ENCODE measurements at places on chromosomes 12 and 14. TPM values are rescaled to one million over a fixed set of nuclear protein-coding genes. Genes with fewer than 3 reads are reported as not detected.

SYT1 gene
- 17.5 TPM for polyA plus RNA-seq

OTUB2 gene
- polyA plus RNA-seq, result 4.2 TPM

OR6C2 gene
- polyA plus RNA-seq, result not detected

TBC1D30 gene
- polyA plus RNA-seq, result 6.7 TPM

KLHL33 gene
- polyA plus RNA-seq, result 0.40 TPM

FLRT2 gene
- polyA plus RNA-seq, result 223 TPM

AMIGO2 gene
- polyA plus RNA-seq, result 50.1 TPM

SERPINA10 gene
- polyA plus RNA-seq, result 0.28 TPM

HVCN1 gene
- polyA plus RNA-seq, result 11.3 TPM

STXBP6 gene
- polyA plus RNA-seq, result 6.8 TPM

GLT1D1 gene
- polyA plus RNA-seq, result 2.2 TPM

CISTR gene
- 0.32 TPM for polyA plus RNA-seq

KRT3 gene
- polyA plus RNA-seq, result not detected

KRT6A gene
- not detected for polyA plus RNA-seq

SMIM41 gene
- polyA plus RNA-seq, result 0.70 TPM

COQ5 gene
- 53.9 TPM for polyA plus RNA-seq

- DNase-seq, result no peak
Observed at GRCh38 chr14:67260965-67261364, 19.7 kb downstream of the PALS1 start.

DNA sequence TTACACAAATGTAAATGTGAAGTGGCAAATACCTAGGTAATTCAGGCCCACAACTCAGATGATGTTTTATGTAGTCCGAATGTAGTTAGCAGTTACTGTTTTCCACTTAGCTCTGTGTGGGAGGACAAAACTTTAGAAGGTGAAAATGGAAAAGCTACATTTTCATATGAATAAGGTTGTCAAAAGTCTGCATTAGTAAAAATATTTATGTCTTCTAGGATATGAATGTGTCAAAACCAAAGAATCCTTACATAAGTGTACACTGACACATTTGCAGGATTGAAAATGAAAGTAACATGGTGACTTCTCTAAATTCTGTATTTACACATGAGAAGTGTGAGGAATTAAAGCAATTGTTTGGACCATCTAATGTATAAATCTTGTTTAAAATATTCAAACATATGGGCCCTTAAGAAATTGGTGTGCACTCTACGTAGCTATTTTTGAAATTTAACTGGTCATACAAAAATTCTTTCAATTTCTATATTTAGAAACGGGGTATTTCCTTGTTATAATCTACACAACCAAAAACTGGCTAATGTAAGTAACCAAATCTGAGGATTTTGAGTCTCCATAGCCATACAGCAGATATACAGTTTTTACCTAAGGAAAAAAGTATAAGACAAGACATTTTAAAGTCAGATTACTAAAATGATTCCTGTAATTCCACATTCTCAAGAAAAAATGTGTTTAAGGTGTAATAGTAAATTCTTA, 5.4 kb downstream of the CDKN1B start:
- no peak for DNase-seq

- DNase-seq, result no peak
Observed at GRCh38 chr14:50770586-50770985, 60.4 kb downstream of the NIN start.

DNA sequence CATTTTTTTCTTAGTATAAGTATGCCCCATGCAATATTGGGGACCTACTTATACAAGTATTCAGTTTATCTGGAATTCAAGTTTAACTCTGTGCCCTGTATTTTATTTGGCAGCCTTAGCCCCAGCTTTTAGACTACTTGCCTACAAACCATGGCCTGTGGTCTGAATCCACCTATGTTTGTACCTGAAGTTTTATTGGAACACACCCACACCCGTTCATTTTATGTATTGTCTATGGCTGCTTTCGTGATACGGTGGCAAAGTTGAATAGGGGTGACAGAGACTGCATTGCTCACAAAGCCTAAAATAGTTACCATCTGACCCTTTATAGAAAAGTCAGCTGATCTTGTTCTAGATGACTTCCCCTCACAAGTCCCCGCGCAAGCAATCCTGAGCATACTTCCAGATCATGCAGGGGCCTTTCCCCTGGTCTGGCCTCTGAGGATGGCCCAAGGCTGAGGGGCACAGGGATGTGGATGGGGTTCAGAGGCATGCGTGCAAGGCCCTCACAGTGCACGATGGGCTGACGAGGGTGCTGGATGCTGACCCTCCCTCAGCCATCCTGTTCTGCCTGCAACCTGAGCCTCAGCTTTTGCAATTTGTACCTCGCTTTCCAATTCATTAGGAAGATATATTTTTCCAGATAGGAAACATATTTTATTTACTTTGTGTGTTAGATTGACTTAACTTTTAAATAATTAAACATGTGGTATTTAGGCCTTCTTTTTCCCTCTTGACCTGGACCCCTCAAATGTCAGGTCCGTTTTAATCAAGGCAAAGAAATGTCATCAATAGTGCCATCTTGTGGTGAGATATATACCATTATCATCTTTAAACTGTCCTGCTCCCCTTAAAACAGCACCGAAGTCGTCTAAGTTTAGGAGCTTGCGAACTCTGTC, 527.3 kb upstream of the CCDC196 start:
- no peak for DNase-seq

- DNase-seq, result no peak
Observed at GRCh38 chr12:532908-533565, 73.3 kb downstream of the B4GALNT3 start.

GRCh38 chr14:102616799-102617198, 24.4 kb downstream of the RCOR1 start:
- no peak for DNase-seq

DNA sequence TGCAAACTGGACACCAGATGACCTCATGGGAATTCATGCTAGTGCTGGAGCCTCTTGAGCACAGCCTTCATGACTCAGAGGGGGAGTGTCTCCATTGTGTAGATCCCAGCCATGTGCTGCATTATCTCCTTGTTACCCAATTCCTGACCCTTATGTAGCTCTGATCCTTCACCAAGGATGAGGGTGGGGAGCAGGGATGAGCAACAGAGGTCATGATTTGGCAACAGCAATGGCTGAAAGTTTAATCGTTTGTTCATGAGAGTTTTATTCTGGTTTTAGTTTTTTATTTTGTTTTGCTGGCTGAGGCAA, 9.5 kb upstream of the BDKRB1 start:
- DNase-seq, result no peak

DNA sequence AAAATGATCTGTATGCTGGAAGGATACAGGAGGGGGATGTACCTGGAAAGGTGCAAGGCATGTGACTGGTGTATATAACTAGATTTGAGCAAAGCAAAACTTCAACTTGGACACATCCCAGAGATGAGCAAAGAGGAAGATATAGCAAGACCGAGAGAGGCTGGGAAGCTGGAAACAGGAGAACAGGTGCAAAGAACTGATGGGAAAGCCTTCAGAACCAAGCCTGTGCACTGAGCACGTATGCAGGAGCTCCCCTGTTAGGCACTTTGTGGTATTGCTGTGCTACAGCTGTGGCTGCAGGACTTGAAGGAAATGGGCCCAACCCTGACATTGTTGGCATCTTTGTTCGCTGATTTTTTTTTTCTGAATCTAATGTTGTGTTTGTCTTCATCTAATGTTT, 120.7 kb upstream of the PWP1 start:
- DNase-seq, result no peak

DNA sequence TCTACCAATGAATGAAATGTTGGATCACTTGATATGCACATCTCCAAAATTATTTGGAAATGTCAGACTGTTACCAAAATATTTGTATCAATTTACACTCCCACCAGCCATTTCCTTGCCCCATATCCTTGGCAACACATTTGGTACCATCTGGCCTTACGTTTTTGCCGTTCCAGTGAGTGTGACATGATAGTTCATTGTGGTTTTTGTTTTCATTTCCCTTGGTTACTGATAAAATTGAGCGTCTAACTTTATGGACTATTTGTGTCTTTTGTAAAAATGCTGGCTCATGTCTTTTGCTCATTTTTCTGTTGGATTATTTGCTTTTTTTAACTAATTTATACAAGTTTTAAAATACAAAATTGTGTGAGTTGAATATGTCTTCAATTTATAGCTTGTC, 11.0 kb downstream of the KLHDC1 start:
- DNase-seq, result no peak

DNA sequence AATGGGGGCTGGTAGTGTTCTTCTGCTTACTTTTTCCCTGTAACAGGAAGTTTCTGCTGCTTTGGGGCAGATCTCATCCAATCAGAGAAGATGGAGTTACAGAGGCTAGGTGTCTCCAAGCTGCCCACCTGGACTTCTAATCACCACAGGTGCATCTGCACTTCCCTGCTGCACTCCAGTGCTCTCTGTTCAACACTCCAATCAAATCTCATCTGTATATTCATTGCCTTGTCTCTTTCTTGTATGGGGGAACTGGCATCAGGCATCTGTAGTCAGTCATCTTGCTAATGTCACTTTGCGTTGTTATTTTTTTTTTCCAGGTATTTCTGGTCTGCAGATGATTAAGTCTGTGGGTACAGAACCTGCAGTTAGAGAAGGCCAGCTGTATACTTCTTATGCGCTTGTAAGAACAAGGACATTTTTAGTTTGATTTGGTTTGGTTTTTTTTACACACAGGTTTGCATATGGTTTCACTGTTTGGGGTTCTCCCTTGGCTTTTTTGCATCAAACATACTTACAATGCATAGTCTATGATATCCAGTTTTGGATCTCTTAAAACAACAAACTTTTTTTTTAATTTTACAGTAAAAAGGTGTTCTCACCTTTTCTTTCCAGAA, 116.0 kb downstream of the METTL25 start:
- DNase-seq, result no peak

- DNase-seq, result no peak
Observed at GRCh38 chr14:87059060-87059839, 933.7 kb downstream of the GALC start.

- DNase-seq, result no peak
Observed at GRCh38 chr12:30188602-30189326, 405.0 kb upstream of the TMTC1 start.

DNA sequence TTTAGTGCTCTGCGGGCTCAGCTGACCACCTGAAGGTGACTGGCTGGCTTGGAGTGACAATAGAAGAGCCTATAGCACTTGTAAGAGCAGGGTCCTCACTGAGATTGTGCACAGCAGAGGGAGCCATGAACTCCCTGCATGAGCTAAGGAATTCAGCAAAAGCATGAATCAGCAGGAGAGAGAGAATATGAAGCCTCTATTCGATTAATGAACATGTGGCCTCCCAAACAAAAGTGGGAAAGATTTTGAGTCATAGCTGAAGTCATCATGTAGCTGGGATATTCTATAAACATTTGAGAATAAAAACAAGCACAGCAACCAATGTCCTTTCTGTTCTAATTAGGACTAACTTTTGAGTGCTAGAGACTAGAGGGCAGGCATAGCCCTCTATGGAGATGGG, 626.6 kb downstream of the DIO2 start:
- no peak for DNase-seq

GRCh38 chr12:101902641-101903040, 25.3 kb downstream of the DRAM1 start:
- DNase-seq, result no peak

- DNase-seq, result no peak
Observed at GRCh38 chr12:32891956-32892355, 4.6 kb downstream of the PKP2 start.

- DNase-seq, result peak; percentile 69
Observed at GRCh38 chr12:49188201-49188915, 522 bp downstream of the TUBA1A start.

DNA sequence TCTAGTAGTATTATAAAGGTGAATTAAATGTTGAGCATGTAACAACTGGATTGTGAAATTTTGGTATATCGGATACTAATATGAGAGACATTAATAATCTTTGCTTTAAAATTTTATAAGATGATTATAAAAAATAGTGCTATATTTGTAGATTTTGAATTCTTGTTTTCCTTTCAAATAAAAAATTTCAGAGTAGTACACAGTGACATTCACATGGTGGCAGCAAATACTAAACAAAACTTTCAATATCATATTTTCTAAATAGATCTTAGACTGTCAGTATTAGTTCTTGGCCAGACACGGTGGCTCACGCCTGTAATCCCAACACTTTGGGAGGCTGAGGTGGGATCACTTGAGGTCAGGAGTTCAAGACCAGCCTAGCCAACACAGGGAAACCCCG, 166.0 kb downstream of the NAV3 start:
- DNase-seq, result no peak

DNA sequence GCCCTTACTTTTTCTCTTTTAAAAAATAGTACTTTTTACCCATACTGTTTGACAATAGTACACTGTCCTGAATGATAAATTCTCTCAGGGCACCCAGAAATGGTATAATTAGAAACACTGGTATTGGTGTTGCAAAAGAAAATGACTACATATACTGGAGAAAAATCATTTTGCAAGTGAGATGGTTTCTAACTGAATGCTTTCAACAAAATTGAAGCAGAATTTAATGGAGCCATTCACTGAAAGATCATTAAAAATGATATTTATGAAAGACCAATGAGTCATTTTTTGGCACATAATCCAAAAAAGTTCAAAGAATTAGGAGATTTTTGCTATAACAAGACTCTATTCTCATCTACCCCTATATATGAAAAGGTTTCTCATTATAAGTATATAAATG, 68.8 kb downstream of the TMTC1 start:
- DNase-seq, result no peak

DNA sequence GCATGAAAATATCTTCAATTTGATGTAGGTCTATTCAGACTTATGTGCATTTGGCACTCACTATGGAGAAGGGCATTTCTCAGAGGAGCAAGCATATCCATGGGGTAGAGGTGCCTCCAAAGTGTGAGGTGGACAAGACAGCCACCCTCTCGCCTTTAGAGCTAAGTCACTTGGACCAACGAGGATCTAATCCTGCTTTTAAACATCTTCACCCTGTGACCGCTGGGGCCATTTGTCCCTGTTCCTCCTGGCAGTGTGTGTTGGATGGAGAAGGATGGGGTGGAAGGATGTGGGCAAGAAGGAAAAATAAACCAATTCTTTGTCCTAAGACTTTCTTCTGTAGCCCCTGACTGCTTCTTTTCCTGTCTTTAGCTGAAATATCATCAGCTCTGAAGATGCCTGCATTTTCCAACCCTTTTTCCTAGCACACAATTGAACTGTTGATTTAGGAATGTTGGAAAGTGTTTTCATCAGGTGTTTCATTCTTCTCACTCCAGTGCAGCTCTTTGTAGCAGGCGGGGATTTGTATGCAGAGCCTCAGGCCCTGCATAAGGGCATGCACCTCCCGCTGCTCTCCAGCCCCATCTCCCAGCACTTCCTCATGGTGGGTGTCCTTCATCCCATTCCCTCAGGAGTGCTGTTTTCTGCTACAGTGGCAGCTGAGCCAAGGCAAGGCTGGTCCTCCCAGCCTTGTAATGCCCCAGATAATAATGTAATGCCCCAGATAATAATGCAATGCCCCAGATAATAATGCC, 5.3 kb downstream of the FGF6 start:
- no peak for DNase-seq

Data from left renal cortex interstitium (tissue), 4 donors.